ENCODE measurements at places on chromosomes 11 and 22. TPM values are rescaled to one million over a fixed set of nuclear protein-coding genes. Genes with fewer than 3 reads are reported as not detected.

DNA sequence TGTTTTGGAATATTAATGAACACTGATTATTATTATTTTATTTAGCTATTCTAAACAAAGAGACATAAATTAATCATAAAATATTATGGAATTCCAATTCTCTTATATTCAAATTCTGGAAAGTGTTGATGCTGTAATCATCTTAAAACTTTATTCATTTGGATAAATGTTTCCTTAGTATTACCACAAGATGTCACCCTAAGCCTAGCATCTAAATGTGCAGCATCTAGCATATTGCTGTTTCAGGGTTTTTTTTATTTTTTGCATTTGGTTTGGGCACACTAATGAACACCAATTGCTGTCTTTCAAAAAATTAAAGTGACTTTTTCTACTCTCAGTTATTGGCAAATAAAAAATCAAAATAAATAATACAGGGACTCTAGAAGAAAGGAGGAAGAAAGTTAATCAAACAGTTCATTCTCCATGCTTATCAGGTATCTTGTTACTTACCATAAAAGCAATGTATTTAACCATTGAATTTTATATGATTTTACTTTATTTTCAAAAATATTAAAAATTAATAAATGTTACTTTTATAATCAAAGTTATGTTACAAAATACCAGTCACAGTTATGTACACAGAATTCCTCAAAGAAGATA, 31.8 kb downstream of the DLG2 start:
- no peak for DNase-seq
- no peak overlapping the region for H3K27ac ChIP-seq
- H3K27me3 ChIP-seq = no peaks in the 10 kb centered on the region

GRCh38 chr22:30610299-30610698, 3.3 kb downstream of the TCN2 start:
- H3K27ac ChIP-seq = peak overlapping the region; percentile 88
- H3K4me3 ChIP-seq = no peak overlapping the region
- H3K36me3 ChIP-seq = peaks cover under 1% of the 10 kb centered on the region

DNA sequence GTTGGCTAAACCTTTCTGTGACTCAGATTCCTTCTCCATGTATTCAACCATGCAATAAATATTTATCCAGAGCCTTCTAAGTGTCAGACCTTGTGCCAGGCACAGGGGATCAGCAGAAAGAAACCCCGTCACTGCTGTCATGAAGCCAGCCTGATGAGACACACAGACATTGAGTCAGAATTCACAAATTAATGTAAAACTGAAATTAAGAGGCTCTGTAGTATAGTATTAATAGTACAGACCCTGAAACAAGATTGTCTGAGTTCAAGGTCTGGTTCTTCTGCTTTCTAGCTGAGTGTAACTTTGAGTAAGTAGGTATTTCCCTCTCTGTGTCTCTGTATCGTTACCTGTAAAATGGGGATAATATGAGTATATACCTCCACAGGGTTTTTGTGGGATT, 46.9 kb downstream of the ME3 start:
- no peaks in the 10 kb centered on the region for H3K4me1 ChIP-seq
- H3K36me3 ChIP-seq = no peaks in the 10 kb centered on the region
- H3K27me3 ChIP-seq = no peaks in the 10 kb centered on the region
- no peak overlapping the region for H3K4me3 ChIP-seq

- H3K27ac ChIP-seq = peak overlapping the region; percentile 83
- H3K27me3 ChIP-seq = no peaks in the 10 kb centered on the region
- H3K4me3 ChIP-seq = no peak overlapping the region
- no peaks in the 10 kb centered on the region for H3K36me3 ChIP-seq
- no peak for DNase-seq
Measured at GRCh38 chr11:77074626-77075221, 8.0 kb downstream of the CAPN5 start.

- no peak overlapping the region for H3K27ac ChIP-seq
- no peaks in the 10 kb centered on the region for H3K27me3 ChIP-seq
- no peaks in the 10 kb centered on the region for H3K4me1 ChIP-seq
- peaks cover 36% of the 10 kb centered on the region for H3K36me3 ChIP-seq
Measured at GRCh38 chr11:18492888-18493287, 33.9 kb downstream of the TSG101 start.

DNA sequence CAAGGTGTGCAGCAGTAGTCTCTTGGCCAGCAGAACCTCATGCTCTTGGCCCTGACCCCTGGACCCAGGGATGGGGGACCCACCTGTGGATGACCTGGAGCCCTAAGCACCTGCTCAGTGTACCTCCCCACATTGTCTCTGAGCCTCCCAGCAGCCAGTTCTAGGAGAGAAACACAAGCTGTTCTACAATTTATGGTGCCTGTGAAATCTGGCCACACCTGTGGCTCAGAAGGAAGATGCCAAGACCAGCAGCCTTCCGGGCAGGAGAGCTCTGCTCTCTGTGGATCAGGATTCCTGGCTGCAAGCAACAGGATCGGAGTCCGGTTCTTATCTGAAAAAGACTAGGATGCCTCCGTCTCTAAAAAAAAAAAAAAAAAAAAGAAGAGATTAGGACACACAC, 103.6 kb upstream of the ANO1 start:
- H3K36me3 ChIP-seq = no peaks in the 10 kb centered on the region
- DNase-seq = no peak
- H3K27ac ChIP-seq = no peak overlapping the region

DNA sequence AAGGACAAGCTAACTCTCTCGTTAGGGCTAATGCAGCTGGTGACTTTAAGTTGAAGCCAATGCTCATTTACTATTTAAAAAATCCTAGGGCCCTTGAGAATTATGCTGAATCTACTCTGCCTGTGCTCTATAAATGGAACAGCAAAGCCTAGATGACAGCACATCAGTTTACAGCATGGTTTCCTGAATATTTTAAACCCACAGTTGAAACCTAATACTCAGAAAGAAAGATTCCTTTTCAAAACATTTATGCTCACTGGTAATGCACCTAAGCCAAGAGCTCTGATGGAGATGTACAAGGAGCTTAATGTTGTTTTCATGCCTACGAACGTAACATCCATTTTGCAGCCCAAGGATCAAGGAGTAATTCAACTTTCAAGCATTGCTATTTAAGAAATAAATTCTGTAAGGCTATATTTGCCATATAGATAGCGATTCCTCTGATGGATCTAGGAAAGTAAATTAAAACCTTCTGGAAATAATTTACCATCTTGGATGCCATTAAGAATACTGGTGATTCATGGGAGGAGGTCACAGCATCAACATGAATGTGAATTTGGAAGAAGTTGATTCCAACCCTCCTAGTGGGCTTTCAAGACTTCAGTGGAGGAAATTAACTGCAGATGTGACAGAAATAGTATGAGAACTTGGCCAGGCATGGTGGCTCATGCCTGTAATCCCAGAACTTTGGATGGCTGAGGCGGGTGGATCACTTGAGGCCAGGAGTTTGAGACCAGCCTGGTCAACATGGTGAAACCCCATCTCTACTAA, 14.5 kb downstream of the XNDC1N start:
- H3K4me1 ChIP-seq = no peaks in the 10 kb centered on the region
- H3K4me3 ChIP-seq = no peak overlapping the region
- no peak for DNase-seq
- H3K36me3 ChIP-seq = peaks cover 68% of the 10 kb centered on the region
- H3K27ac ChIP-seq = no peak overlapping the region

GRCh38 chr11:111419181-111419580, 40.1 kb upstream of the POU2AF1 start:
- DNase-seq = no peak
- no peak overlapping the region for H3K4me3 ChIP-seq
- H3K27me3 ChIP-seq = no peaks in the 10 kb centered on the region
- no peaks in the 10 kb centered on the region for H3K36me3 ChIP-seq
- peaks cover 27% of the 10 kb centered on the region for H3K4me1 ChIP-seq

DNA sequence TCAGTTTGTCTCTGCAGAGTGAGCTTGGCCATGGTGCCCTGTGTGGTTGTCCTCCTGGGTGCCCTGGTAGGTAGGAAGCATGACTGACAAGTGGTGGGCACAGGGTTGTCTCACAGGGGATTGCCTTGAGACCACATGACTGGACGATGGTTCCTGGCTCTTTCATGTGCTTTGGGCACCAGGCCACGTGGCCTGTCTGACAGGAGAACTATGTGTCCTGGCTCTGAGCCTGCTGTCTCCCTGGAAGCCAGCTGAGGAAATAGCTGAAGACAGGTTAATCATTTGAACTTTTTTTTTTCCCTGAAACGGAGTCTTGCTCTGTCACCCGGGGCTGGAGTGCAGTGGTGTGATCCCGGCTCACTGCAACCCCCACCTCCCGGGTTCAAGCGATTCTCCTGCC, 93.2 kb downstream of the LDLRAD3 start:
- no peak overlapping the region for H3K27ac ChIP-seq
- no peaks in the 10 kb centered on the region for H3K36me3 ChIP-seq
- H3K27me3 ChIP-seq = no peaks in the 10 kb centered on the region
- H3K4me3 ChIP-seq = no peak overlapping the region
- no peak for DNase-seq
- no peaks in the 10 kb centered on the region for H3K4me1 ChIP-seq

GRCh38 chr11:84817998-84818397, 809.1 kb downstream of the DLG2 start:
- no peaks in the 10 kb centered on the region for H3K36me3 ChIP-seq
- H3K27me3 ChIP-seq = no peaks in the 10 kb centered on the region
- H3K4me3 ChIP-seq = no peak overlapping the region
- H3K27ac ChIP-seq = no peak overlapping the region

DNA sequence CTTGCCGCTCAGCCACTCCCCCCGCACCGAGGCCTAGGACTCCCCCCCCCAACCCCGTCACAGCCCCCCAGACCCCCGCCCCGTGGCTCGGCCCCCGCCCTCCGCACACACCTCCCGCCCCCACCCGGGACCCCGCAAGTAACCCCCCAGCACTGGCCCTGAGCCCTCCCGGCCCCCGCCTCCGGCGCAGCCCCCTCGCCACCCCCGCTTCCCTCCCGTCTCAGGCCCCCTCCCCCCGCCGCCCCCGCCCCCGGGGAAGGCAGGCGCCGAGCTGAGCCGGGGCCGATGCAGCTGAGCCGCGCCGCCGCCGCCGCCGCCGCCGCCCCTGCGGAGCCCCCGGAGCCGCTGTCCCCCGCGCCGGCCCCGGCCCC, 1.5 kb downstream of the SHANK3 start:
- peak overlapping the region; percentile 64 for H3K4me3 ChIP-seq
- no peak for DNase-seq
- peaks cover 3% of the 10 kb centered on the region for H3K4me1 ChIP-seq
- H3K27me3 ChIP-seq = peaks cover 62% of the 10 kb centered on the region
- H3K36me3 ChIP-seq = no peaks in the 10 kb centered on the region

DNA sequence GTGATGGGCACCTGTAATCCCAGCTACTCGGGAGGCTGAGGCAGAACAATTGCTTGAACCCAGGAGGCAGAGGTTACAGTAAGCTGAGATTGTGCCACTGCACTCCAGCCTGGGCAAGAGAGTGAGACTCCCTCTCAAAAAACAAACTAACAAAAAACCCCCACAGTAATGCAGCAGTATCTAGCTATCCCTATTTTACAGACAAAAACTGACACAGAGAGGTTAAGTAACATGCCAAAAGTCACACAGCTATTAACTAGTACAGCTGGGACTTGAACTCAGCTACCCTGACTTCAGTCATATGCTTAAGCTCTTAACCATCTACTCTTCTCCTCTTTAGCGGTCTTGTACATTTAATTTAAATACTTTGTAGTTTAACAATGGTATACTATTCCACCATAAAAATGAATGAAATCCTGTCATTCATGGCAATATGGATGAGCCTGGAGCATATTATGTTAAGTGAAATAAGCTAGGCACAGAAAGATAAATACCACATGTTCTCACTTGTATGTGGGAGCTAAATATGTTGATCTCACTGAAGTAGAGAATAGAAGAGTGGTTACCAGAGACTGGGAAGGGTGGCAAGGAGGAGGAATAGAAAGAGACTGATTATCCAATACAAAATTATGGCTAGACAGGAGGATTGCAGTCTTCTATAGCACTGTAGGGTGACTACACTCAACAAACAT, 82.8 kb downstream of the DENND5A start:
- H3K27me3 ChIP-seq = no peaks in the 10 kb centered on the region
- H3K27ac ChIP-seq = peak overlapping the region; percentile 50
- DNase-seq = no peak
- peaks cover 6% of the 10 kb centered on the region for H3K36me3 ChIP-seq
- peaks cover 16% of the 10 kb centered on the region for H3K4me1 ChIP-seq

- peaks cover 25% of the 10 kb centered on the region for H3K36me3 ChIP-seq
- H3K4me3 ChIP-seq = no peak overlapping the region
- no peaks in the 10 kb centered on the region for H3K27me3 ChIP-seq
- DNase-seq = no peak
- H3K4me1 ChIP-seq = peaks cover 15% of the 10 kb centered on the region
- no peak overlapping the region for H3K27ac ChIP-seq
Measured at GRCh38 chr22:25383892-25384291, 164.5 kb downstream of the CRYBB2 start.

DNA sequence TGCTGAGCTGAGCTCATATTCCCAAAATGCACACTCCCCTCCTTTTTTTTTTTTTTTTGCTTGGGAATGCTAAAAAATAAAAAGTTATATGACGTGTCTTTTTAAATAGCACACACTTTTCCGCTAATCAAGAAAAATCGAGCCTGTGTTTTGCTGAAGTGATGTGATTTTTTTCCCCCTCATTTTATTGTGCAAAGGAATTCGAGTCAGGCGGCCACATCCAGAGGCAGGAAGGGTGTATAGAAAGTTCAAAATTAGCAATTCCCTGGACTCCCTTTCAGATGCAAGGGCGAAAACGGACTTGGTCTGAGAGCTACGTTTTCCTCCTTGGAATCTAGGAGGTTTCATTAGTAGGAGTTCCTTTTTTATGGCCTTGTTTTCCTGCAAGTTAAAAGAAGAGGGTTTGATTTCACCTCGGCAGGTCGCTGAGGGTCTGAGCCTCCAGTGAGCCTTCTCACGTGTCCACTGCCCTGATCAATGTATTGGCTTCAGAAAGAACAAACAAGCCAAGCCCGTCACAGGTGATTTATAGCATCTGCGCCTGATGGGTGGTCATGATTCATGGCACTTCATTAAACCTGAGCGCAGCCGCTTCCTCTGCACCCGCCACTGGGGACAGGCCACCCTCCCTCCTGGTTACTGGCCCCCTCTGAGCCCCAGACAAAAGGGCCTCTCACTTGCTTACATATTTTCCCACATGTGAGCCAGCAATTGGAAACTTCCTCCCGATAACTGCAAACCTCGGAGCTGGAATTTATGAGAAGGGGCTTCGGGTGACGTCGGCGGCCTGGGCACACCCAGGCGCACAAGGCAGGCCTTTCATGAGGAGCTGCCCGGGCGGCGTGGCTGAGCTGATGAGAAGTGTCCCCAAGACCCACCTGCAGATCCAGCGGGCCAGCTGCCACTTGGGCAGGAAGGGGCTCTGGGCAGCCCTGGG, 64.4 kb upstream of the LINC01488 start:
- no peaks in the 10 kb centered on the region for H3K36me3 ChIP-seq
- H3K4me3 ChIP-seq = no peak overlapping the region
- peak; percentile 64 for DNase-seq
- H3K27me3 ChIP-seq = no peaks in the 10 kb centered on the region
- H3K27ac ChIP-seq = no peak overlapping the region
- H3K4me1 ChIP-seq = peaks cover 30% of the 10 kb centered on the region

- no peaks in the 10 kb centered on the region for H3K36me3 ChIP-seq
- H3K27me3 ChIP-seq = peaks cover 53% of the 10 kb centered on the region
- H3K27ac ChIP-seq = no peak overlapping the region
- no peak overlapping the region for H3K4me3 ChIP-seq
- no peaks in the 10 kb centered on the region for H3K4me1 ChIP-seq
- DNase-seq = peak; percentile 68
Measured at GRCh38 chr11:1160231-1161101, 2.7 kb downstream of the MUC5AC start.

KRTAP5-8 gene
- not detected for total RNA-seq

OR52N1 gene
- not detected for total RNA-seq

ARHGAP20 gene
- 2.0 TPM for total RNA-seq

OR5P2 gene
- not detected for total RNA-seq

LUZP2 gene
- not detected for total RNA-seq

RIC3 gene
- total RNA-seq = 22.5 TPM

SLC25A18 gene
- total RNA-seq = 0.92 TPM
